ENCODE measurements at places on chromosomes 1 and 21.
A peak's percentile ranks its signal among the peaks of the same experiment; 100 is the strongest.

DNA sequence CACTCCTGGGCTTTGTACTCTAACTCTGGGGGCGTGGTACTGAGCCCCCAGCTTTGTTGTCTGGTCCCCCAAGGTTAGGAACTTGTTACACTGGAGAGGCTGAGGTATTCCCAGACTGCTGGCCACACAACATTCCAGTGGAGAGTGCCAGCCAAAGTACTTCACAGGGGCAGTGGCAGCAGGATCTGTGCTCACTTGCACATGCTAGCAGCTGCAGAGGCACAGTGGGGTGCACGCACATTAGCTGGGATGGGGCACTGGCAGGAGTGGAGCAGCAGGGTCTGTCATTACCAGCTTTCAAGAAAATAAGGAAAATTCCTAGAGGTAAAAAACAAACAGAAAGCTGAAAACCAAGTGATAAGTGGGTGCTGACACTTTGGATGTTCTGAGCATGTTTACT lies 31.0 kb downstream of the ZNF691 start:
- DNase-seq = no peak

DNA sequence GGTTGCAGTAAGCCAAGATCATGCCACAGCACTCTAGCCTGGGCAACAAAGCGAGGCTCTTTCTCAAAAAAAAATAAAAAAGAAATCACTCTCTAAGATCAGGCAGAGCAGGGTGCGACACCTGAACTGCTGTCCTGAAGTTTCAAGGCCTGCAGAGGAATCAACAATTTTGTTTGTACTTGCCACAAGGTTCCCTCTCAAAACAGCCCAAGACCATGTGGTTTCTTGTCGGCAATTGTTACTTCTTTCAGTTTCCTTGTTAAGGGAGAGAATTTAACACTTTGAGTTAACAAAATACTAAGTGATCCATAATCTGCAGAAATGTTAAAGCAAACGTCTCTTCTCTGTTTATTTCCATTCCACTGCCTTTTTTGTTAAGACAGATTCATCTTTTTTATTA lies 36.5 kb downstream of the MACO1 start:
- no peak for DNase-seq

DNA sequence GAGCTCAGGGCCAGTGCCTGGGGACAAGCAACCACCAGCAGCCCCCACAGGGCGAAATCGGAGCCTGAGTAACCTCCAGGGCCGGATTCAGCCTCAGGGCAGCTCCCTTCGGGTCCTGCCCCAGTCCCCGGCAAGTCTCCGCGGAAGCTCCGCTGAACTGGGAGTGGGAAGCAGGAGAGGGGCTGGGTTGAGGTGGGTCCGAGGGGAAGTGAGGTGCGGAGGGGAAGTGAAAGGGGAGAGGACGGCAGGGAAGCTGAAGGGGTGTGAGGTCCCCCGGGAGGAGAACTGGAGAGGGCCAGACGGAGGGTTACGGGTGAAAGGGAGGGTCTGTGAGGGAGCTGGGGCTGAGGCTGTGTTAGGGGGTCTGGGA lies 560 bp downstream of the PADI2 start:
- DNase-seq = peak; percentile 32

DNA sequence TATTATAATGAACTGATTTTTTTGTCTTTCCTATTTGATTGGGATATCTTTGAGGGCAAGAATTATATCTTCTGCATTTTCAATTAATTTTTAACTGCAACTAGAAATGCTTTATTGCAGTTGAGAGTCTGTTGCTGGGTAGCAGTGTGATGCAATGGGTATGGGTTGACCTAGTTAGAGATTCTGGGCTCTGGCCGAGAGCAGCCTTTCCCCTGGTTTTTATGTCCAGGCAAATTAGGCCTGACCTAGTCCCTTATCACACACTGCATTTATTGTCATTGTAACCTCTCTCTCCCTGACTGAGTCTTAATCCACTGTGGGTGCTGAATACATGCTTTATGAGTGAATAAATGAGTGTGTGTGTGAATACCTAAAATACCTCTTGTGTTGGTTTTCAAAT lies 206.4 kb upstream of the PTGFR start:
- DNase-seq = no peak

GRCh38 chr1:212562771-212563170 lies 45.8 kb upstream of the ATF3 start:
- DNase-seq = no peak

DNA sequence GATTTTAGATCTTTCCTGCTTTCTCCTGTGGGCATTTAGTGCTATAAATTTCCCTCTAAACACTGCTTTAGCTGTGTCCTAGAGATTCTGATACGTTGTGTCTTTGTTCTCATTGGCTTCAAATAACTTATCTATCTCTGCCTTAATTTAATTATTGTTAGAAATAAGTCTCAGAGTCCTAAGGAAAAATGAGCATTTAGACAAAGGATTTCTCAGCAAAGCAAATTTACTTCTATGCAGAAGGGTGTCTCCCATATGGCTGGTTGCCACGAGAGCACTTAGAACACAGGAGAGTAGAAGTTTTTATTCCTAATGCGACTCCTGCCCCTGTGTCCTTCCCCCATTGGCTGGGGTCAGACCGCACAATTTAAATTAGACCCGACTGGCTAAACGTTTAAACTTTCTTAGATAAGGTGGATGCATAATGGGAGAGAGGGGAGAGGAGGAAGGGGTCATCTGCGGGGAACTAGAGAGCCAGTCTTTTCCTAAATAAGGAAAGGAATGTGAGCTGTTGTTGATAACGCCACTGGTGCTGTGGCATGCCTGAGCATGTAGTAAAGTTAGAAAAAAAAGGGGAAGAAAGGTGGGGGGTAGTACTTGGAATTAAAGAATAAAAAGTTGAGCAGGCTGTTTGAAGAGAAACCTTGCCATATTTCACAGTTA lies 170.2 kb downstream of the DYRK1A start:
- no peak for DNase-seq

GRCh38 chr1:151142411-151143056 lies 3.9 kb downstream of the SEMA6C start:
- peak; percentile 13 for DNase-seq

DNA sequence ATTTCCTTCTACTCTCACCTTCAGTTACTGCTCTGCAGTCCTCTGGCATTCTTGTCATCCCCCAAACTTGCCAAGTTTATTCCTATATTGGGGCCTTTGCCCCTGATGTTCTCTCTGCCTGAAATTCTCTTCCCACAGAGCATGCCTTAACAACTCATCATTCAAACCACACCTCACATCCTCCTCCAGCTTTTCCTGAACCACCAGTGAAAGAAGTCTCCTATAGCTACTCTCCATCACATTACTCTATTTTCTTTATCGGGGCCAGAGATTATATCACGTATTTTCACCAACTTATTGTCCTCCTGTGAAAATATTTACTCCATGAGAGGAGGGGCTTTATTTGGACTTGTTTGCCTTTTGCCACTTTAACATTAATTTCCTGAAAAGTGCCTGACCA lies 32.1 kb downstream of the EXTL2 start:
- no peak for DNase-seq

DNA sequence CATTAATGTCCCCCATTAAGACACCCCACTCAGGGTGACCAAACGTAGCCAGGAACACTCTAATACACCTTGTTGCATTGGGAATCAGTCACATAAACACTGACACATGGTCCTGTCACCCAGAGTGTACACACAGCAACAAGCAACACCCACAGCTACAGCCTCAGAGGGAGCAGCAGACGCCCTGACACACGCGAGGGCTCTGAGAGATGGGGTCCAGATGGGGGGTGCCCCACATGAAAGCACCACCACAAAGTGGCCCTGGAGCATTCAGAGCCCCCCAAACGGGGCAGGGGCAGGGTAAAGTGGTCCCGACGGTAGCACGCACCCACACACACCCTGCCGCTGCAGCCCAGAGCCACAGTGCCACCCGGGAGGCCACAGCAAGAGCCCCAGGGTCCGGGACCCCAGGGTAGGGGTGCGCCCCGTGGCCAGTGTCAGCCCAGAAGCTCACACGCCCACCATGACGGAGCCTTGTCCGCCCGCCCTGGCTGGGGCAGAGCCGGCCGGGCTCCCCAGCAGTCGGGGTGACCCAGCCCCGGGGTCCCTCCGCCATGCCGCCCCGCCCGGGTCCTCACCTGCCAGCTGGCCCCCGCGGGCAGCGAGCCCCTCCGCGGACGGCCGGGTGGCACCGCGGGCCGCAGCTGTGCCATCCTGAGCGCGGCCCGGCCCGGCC lies 47.3 kb downstream of the RAP1GAP start:
- no peak for DNase-seq

- DNase-seq = no peak
These were observed 1.5 kb upstream of the GPR137B start for GRCh38 chr1:236140705-236141446.

GRCh38 chr21:32102426-32102825 lies 176.4 kb downstream of the MIS18A start:
- no peak for DNase-seq

GRCh38 chr1:12745992-12746323 lies at the start of gene CFAP107:
TSS of gene CFAP107 (plus strand) at chr1:12746200. CDS start at chr1:12746431, 231 bp downstream.
- DNase-seq = no peak

- no peak for DNase-seq
These were observed 545.2 kb downstream of the LTN1 start for GRCh38 chr21:28447462-28447861.

DNA sequence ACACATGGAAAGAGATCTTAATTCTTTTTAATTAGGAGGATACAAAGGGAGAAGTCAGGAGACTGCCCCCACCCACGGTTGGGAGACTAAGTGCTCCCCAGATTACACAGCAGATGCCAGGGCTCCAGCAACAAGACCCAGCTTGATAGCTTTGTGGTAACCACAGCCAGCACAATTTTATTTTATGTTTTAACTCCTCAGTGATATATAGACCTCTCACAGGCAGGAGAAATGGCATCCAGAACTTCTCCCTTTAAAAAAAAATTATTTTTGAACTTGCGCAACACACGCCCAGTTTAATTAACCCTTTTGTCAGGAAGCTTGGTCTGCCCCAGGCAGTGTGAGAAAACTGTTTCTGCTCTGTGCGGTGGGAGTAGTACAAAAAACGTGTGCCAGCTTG lies 62.6 kb upstream of the ACOT11 start:
- DNase-seq = no peak

DNA sequence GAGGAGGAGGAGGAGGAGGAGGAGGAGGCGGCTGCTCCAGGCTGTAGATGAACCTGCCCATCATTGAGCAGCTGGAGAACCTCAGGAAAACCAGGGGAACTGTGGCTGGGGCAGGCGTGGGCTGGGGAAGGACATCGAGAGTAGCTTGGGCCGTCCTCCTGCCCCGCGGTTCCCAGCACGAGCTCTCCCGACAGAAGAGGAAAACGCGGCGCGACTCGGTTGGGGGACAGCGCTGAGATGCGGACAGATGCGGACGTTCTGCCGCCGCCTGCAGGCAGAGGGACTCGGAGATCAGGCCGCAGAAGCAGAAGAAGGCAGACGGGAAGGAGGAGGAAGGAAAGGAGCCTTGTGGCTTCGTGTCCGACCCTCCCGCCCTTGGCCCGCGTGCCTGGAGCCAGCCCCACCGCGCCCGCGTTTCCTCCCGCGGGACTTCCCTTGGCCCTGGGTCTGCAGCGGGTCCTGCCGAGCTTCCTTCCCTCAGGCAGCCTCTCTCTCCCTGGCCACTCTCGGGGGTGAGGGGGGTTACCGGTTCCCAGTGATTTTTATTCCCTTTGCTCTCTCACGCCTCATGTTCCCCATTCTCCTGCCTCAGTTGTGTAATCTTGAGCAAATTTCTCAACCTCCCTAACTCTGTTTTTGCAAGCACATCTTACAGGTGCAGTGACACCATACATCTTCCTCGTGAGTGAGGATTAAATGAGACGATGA lies 1.7 kb upstream of the TNFRSF9 start:
- peak; percentile 68 for DNase-seq

DNA sequence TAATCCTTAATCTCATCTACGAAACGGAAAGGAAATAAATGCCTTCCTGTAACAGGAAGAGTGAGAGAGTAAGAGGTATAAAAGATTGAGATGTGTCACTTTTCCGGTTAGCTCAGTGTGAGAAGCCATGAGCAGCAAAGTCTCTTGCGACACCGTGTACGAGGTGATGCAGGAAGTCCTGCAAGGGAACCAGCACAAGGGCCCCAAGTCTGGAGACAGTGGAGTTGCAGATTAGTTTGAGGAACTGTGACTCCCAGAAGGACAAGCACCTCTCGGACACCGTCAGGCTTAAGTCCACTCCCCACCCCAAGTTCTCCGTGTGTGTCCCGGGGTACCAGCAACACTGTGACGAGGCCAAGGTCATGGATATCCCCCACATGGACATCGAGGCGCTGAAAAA lies 592.3 kb upstream of the ADGRL2 start:
- no peak for DNase-seq

DNA sequence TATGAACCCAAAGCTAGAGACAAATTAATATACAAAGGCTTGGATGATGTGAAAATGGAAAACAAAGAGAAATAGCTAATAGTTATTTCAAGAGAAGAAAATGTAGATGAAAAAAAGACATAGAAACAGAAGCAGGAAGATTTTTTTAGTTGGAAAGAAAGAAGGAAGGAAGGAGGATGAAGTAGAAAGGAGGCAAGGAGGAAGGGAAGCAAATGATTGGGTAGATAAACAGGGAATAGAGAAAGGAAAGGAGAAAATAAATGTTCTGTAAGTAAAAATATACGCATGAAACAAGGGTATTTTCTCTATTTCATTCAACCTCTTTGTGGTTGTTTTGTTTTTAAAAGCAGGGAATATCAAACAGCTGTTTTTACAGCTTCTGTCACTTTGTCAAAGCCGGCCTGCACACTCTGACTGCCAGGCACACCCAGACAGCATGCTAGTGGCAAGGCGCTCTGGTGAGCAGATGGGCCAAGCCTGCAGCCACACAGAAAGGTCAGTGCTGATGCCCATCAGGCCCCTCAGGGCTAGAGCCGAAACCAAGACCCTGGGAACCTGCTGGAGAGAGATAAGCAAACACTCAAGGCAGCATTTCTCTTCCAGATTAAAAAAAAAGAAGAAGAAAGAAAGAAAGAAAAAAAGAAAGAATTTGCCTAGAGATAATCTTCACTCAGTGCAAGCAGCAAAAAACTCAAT lies 72.9 kb upstream of the CTTNBP2NL start:
- no peak for DNase-seq

DNA sequence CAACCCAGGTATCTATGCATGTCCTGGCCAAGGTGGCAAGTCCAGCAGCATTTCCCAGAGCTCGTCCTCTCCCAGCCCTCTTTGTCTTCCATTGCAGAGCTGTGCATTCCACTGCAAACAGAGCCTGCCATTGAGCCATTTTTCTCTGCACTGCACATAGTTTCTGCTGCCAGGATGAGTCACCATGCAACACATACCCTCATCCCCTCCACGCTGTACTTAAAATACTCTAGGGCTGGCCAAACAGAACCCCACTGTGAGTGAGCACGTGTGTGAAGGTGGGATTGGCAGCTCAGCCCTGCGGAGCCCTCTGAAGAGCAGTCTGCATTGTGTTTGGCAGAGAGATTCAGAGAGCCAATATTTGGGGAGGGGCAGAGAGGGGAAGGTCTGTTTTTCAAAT lies 3.9 kb upstream of the ATP1B1 start:
- DNase-seq = no peak
